HFFc6 (cell line): ENCODE measurements at places on chromosomes 3 and 15. TPM values are rescaled to one million over a fixed set of nuclear protein-coding genes. Genes with fewer than 3 reads are reported as not detected.
A peak's percentile ranks its signal among the peaks of the same experiment; 100 is the strongest.

SLC51A gene
- total RNA-seq = not detected in 3 replicates

GP5 gene
- total RNA-seq = 0.05 TPM in 1 of 3 replicates, not detected in the others

NRG4 gene
- not detected in 3 replicates for total RNA-seq

DNA sequence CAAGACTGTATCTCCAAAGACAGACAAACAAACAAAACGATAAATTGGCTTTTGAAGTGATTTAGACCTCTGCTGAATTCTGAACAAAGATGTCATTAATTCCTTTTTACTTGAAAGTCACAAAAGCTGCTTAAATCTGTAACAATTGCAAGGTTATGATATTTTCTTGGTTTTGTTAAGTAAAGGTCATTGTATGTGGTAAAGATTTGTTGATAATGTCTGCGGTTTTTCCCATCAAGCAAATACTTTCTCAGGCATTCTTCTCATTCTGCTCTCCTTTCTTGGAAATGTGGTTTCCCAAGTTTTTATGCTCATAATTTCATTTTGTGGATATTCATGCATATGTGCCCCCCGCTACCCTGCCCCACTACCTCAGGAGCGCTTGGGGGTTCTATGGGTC is 116.5 kb downstream of the SLMAP start:
- no peak overlapping the region for H3K4me3 ChIP-seq
- H3K36me3 ChIP-seq = no peaks in the 10 kb centered on the region
- H3K27ac ChIP-seq = no peak overlapping the region
- H3K4me1 ChIP-seq = peaks cover 9% of the 10 kb centered on the region
- H3K27me3 ChIP-seq = no peaks in the 10 kb centered on the region

GRCh38 chr3:151197981-151198767 is 4.8 kb downstream of the GPR171 start:
- DNase-seq = peak; percentile 25
- no peak overlapping the region for H3K27ac ChIP-seq
- no peaks in the 10 kb centered on the region for H3K27me3 ChIP-seq

DNA sequence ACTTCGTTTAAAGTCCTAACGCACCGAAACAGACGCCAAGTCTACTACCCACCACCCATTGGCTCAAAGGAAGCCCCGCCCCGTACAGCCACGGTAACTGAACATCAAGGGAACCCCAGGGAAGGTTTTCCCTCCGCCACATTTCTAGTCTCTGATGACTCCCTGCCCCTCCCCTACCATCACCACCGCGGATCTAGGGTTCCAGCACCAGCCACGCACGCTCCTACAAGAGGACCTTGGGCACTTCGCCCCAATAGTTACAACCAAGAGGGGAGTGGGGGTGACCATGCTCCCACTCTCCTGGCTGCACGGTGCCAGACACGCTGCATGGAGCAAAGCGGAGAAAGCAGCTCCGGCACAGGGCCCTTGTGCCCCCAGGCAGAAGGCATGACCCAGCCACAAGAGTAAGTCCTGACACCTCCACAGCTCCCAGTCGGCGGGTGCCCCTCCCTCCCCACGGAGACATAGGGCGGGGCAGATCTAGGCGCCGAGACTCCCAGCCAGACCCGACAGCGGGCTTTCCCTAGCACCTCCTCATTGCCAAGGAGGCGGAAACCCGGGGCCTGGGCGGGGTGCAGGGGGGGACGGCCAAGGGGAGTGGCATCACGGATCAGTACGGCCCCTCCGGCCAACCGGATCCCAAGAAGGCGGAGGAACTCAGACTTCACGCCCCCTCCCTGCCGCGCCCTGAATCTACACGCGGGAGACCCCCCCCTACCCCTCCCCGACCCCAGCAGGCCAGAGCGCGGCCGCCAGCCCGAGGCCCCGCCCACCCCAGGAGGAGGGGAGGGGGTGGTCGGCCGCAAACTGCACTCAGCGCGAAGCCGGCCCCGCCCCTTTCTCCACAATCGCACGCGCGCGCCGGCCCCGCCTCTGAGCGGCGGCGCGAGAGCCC is 936 bp downstream of the SIN3A start:
- H3K36me3 ChIP-seq = 0 out of 2 replicates have a peak, but pooled peaks cover 6% of the 10 kb centered on the region
- peak; percentile 96 for DNase-seq
- H3K4me1 ChIP-seq = peaks cover 44% of the 10 kb centered on the region
- peak overlapping the region; percentile 94 for H3K27ac ChIP-seq
- H3K27me3 ChIP-seq = peaks cover 6% of the 10 kb centered on the region; the same call in 1 of the 2 replicates
